ENCODE measurements at places on chromosomes 3 and 15.
A peak's percentile ranks its signal among the peaks of the same experiment; 100 is the strongest.

DNA sequence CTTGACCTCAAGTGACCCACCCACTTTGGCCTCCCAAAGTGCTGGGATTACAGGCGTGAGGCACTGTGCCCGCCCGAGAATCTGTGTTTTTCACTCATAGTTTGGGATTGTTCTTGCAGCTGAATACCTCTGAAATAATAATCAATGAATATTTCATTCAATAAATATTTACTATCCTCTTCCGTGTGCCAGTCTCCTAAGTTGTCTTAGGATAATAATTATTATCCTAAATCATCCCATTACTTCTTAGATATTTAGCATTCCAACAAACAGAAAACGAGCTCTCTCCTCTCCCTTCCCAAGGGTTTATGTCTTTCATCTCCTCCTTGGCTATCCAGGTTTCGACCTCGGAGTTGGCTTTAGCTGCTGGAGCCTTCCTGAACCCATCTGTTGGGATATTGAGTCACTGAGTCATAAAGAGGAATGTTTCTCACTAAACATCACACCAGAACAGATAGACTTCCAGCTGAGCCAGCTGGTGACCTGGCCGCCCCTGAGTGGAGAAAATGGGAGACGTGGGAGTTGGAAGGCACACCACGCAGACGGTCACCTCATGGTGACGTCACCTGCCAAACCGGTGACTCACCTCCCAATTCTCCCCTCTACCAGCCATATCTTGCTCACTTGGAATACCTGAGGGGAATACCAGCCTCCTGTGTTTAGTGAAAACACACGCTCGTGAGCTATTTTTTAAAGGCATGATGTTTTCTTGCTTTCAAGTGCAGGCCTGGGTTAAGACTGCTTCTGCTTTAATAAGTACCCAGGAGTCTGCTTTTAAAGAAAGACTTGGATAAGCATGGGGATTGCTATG is 43.9 kb downstream of the BHLHE40 start:
- no peak for DNase-seq
- no peaks in the 10 kb centered on the region for H3K36me3 ChIP-seq
- no peaks in the 10 kb centered on the region for H3K27me3 ChIP-seq
- H3K27ac ChIP-seq: peak overlapping the region; percentile 55

GRCh38 chr15:48681353-48681752 is 35.8 kb upstream of the FBN1 start:
- H3K27me3 ChIP-seq: no peaks in the 10 kb centered on the region
- H3K27ac ChIP-seq: no peak overlapping the region
- no peak overlapping the region for H3K4me3 ChIP-seq
- no peaks in the 10 kb centered on the region for H3K36me3 ChIP-seq

GRCh38 chr3:46695177-46695961 is 1.9 kb upstream of the ALS2CL start:
- no peaks in the 10 kb centered on the region for H3K27me3 ChIP-seq
- no peak overlapping the region for H3K4me3 ChIP-seq
- peaks cover 69% of the 10 kb centered on the region for H3K4me1 ChIP-seq

- H3K4me1 ChIP-seq: no peaks in the 10 kb centered on the region
- DNase-seq: no peak
- H3K4me3 ChIP-seq: no peak overlapping the region
- H3K36me3 ChIP-seq: no peaks in the 10 kb centered on the region
- no peaks in the 10 kb centered on the region for H3K27me3 ChIP-seq
These were observed 100.1 kb downstream of the VGLL3 start for GRCh38 chr3:86890741-86891396.

DNA sequence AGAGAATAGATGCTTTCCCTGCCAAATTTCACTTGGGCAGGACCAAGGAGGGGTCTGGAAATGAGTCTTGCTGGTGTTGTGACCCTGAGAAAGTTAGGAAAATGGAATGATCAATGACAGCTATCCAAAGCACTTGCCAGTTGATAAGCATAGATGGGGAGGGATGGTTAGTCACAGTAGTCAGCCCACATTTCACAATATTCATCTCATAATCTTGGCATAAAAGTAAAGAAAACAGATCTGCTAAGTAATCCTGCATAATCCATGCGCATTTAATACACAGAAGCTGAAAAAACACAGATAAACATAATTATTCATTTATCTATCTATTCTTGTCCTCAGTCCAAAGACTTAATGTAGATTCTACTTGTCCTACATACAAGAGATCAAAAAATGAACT is 184.1 kb downstream of the ZIC4 start:
- no peaks in the 10 kb centered on the region for H3K36me3 ChIP-seq
- no peak for DNase-seq
- no peaks in the 10 kb centered on the region for H3K27me3 ChIP-seq
- no peak overlapping the region for H3K27ac ChIP-seq
- no peaks in the 10 kb centered on the region for H3K4me1 ChIP-seq

DNA sequence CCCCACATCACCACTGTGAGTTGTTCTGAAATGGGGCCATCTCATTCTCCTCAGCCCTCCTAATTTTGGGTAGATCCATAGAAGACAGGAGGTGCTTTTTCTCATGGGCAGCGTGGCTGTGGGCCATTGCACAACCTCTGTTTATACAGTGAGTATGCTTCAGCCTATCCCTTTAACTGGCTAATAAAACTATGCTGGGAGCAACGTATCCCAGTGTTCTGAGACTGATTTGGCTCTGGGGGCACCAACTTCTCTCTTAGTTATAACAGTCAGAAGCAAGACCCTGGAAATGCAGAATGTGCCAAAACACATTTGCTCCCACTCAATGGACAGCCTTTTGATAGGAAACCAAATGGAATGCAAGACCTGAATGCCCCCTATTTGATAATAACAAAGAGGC is 97.1 kb upstream of the ICE2 start:
- H3K4me3 ChIP-seq: no peak overlapping the region
- no peak for DNase-seq
- no peaks in the 10 kb centered on the region for H3K36me3 ChIP-seq
- peaks cover 33% of the 10 kb centered on the region for H3K4me1 ChIP-seq

DNA sequence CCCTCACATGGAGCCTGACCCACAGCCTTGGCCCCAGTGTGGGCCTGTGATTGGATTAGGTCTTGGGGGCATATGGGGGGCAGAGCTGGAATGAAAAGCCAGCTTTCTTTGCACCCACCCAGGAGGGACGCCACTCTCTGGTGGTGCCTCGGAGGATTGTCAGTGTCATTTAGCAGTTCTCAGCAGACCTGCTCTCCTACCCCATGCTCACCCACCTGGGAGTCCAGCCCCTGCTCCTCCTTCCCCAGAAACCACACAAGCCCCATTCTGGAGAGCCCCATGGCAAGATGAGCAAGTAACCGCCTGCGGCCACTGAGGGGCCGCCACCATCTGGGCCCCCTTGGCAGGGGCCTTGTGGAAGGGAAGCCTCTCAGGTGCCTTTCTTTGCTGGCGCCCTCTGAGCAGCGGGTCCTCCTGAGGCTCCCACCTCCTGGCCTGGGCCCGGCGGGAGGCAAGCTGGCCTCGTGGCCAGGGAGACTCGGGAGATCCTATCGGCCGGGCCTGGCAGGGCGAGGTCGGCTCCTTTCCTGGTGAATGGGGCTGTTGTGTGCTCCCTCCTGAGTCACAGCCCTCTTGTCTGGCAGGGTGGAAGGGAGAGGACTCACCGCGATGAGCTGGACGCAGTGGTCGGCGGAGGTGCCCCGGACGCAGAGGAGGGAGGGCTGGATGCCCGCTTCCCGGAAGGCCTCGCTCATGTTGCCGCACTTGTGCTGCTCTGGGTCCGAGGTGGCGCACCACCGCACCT is 2.3 kb downstream of the MELTF start:
- H3K27ac ChIP-seq: peak overlapping the region; percentile 45
- H3K4me3 ChIP-seq: peak overlapping the region; percentile 48
- H3K36me3 ChIP-seq: no peaks in the 10 kb centered on the region
- DNase-seq: no peak
- H3K27me3 ChIP-seq: peaks cover 6% of the 10 kb centered on the region

DNA sequence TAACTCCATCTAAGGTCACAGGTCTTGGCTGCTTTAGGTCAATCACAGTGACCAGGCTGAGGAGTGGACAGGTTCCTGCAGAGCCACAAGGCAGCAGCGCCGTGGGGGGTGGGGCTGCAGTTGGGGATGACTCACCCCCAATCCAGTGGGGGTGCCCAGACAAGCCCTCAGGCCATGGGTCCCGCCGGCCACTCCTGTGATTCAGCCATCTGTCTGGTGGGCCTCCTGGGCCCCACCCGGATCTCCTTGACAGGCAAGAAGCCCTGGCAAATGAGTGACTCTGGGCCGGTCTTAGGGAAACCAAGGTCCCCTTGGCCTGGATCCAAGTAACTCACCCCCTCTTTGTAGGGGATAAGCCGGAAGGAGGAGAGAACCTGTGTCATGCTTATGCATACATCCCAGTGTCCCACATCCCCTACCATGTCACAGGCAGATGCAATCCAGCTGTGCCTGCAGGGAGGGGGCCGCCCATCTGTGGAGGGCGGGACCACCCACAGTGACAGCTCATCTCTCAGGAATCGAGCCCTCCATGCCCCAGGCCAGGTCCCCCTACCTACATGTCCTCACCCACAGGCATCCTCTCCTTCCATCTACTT is 495 bp upstream of the COL7A1 start:
- peak overlapping the region; percentile 55 for H3K4me3 ChIP-seq
- DNase-seq: no peak
- H3K4me1 ChIP-seq: peaks cover 85% of the 10 kb centered on the region
- peak overlapping the region; percentile 90 for H3K27ac ChIP-seq

GRCh38 chr3:53775018-53775417 is 71.2 kb downstream of the CHDH start:
- DNase-seq: no peak
- H3K4me3 ChIP-seq: no peak overlapping the region
- peaks cover 20% of the 10 kb centered on the region for H3K4me1 ChIP-seq
- H3K27ac ChIP-seq: no peak overlapping the region
- H3K36me3 ChIP-seq: no peaks in the 10 kb centered on the region

DNA sequence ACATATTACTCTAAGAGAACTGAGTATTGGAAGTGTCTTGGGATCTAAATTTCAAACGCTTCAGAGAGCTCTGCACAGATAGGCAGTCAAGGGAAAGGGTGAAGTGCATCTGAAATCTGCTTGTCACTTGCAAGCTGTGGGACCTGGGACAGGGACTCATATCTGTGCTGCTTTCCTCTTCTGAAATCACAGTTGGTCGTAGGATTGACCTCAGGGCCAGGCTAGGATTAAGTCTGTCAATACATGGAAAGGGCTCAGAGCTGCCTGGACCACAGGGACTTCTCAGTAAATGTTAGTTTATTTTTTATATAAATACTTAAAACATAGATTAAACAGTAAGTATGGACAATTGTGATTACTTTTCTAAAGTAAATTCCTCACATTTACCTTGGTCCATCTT is 74.7 kb upstream of the CMTM7 start:
- H3K27me3 ChIP-seq: no peaks in the 10 kb centered on the region
- DNase-seq: no peak
- no peak overlapping the region for H3K4me3 ChIP-seq
- H3K36me3 ChIP-seq: no peaks in the 10 kb centered on the region
- no peaks in the 10 kb centered on the region for H3K4me1 ChIP-seq

GRCh38 chr3:169948559-169949448 is 17.8 kb upstream of the SEC62 start:
- no peak overlapping the region for H3K27ac ChIP-seq
- H3K36me3 ChIP-seq: no peaks in the 10 kb centered on the region
- no peaks in the 10 kb centered on the region for H3K27me3 ChIP-seq
- no peak overlapping the region for H3K4me3 ChIP-seq
- H3K4me1 ChIP-seq: no peaks in the 10 kb centered on the region

DNA sequence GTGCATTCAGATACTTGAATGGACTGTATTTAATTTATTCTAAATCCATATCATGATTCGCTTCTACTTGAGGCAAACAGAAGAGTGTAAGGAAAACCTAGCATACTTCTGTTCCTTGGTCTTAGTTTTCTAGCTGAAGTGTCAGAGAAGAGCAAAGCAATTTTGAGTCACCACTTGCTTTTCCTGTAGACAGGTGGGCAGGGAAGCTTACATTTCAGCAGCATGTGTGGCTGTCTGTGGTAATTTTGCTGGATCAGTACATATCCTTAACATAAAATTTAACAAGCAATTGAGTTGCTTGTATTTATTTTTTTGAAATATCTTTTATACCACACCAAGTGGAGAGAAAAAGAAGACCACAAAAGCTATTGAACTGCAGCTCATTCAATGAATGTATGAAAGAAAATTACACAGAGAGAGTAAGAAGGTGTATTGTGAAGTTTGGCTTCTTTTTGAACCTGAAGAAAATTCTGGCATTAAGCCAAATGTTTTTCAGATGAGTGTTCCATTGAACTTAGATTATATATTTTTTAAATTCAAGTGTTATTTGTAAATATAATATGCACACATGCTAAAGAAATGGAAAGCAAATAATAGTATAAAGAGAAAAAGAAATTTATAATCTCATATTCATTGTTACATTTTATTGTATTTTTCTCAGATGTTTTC is 747.6 kb downstream of the NAALADL2 start:
- no peaks in the 10 kb centered on the region for H3K4me1 ChIP-seq
- H3K4me3 ChIP-seq: no peak overlapping the region
- no peak overlapping the region for H3K27ac ChIP-seq
- H3K27me3 ChIP-seq: no peaks in the 10 kb centered on the region
- no peaks in the 10 kb centered on the region for H3K36me3 ChIP-seq

DNA sequence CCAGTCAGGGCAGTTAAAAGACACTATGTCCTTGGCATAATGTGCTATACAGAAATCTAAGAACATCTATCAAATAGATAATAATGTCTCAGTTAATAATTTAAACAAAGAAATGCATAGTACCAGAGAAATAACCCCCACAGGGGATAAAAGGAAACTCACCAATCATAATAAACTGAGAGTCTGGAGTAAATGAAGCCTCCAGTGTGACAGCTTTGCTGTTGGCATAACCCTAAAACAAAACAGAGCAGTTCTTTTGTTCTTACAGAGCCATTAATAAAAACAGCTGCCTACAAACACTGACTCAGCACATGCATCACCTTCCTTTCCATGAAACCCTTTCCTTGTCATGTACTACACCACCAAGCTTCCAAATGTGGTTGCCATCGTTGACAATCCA is 13.5 kb downstream of the PPM1M start:
- H3K36me3 ChIP-seq: peaks cover 93% of the 10 kb centered on the region
- H3K27me3 ChIP-seq: no peaks in the 10 kb centered on the region
- peaks cover 11% of the 10 kb centered on the region for H3K4me1 ChIP-seq
- DNase-seq: no peak
- H3K4me3 ChIP-seq: no peak overlapping the region

DNA sequence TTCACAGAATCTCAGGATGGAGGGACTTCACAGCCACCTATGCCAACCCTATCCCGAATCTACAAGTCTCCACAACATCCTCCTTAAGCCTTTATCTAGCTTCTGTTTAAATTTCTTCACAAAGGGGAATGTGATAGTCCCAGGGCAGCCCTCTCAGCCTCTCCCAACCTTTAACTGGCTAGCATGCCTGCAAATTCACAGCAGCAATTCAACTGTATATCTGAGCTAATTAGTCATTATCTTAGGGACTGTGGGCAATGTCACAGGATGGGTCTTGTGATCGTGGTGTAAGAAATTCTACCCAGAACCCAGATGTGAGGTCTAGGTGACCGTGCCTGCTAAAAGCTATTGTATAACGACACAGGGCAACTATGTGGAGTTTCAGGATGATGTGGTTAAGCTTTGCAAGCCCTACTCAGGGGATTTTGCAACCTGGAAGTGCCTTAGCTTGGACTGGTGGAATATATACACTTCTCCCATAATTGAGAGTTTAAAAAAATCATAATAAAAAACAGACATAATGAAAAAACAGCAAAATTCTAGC is 65.5 kb upstream of the FBN1 start:
- H3K4me3 ChIP-seq: no peak overlapping the region
- no peak overlapping the region for H3K27ac ChIP-seq
- H3K36me3 ChIP-seq: no peaks in the 10 kb centered on the region
- DNase-seq: no peak
- no peaks in the 10 kb centered on the region for H3K4me1 ChIP-seq

GRCh38 chr3:160126051-160126450 is 99.2 kb upstream of the C3orf80 start:
- DNase-seq: no peak
- no peaks in the 10 kb centered on the region for H3K36me3 ChIP-seq
- H3K4me1 ChIP-seq: no peaks in the 10 kb centered on the region
